ENCODE measurements at places on chromosomes 3 and 15.

GRCh38 chr3:173502983-173503568, 105.5 kb downstream of the NLGN1 start:
- DNase-seq: no peak

GRCh38 chr3:50658416-50658815, 16.3 kb upstream of the DOCK3 start:
- no peak for DNase-seq

- no peak for DNase-seq
Observed at GRCh38 chr3:157844800-157845565, 261.2 kb downstream of the SHOX2 start.

DNA sequence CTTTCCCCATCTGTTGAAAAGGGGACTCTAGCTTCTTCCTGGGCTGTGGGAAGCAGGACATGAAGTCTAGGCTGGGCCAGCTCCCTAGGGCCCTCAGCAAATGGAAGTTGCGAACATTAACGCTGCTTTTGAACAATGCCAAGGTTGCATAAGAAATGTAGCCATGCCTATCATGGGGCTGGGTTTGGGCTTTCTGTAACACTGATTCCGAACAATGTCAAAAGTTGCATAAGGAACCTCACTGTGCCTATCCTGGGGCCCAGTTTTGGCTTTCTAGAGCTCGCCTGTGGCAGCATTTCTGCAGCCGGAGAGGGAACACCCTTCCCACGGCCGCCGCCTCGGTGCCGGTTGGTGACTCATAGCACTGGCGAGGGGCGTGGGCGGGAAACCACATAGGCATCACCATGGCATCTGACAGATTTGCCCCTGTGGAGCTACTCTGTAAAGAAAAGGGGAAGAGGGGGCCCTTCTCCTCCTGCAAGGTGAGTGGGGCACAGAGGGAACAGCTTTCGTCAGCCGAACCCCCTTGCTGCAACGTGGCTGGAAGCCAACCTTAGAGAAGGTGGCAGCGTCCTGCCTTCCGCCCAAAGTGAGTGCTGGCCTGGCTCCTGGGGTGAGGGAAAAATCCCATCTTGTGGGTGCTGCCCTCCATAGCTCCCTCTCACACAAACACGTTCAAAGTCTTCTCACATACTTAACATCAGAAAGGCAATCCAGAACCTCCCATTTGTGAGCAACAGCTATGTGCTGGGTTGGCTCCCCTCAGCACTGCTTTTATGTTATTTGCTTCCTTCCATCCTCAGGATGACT, 46.6 kb upstream of the ATP2B2 start:
- DNase-seq: peak; percentile 69

DNA sequence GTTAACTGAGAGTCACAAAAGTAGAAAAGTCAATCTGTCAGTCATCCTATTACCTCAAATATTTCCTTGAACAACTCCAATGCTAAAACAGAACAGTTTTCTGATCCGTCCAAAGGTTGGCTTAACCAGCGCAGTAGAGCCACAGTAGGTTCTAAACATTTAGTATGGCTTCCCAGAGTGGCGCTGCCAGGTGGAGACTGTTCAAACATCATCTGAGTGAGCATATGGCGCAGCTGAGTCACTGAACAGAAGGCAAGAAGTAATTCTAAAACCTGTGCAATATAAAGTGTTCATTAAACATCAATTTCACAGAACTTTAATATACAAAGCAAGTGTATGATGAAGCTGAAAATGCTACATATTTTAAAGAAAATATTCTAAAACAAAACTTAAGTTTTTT, 19.9 kb downstream of the CIP2A start:
- DNase-seq: no peak

DNA sequence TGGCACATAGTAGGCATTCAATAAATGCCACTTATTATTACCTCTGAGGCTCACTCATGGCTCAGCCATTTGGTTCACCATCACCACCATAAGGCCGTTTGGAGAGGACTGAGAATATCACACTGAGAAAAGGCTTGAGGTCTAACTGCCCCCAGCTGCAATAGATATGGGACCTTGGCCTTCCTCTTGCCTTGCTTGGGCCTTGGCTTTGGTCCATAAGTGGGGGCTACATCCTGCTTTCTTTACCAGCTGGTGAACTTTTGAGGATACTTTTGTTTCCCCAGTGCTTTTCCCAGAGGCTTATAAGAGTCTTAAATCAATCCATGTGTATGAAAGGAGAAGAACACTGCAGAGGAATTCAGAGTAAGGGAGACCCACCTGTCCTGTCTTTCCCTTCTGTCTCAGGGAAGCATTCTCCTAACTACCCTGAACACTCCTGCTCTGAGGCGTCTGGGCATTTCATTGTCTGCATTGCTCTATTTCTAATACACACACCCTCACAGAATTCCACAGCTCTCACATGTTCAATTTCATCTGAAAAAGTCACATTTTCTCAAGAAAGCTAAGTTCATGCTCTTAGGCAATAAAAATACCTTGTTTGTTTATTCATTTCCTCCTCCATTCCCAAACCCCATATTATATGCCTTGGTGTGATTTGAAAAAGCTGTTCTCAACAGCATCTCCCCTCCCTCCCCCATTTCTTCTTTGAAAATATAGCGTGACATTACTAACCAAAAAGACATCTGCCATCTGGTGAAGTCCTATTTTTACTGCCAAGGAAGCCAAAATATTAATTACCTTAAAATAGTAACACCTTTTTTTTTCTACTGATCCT, 22.5 kb upstream of the KCNMB2 start:
- DNase-seq: no peak

GRCh38 chr3:72401005-72401545, 447.2 kb downstream of the SHQ1 start:
- DNase-seq: no peak

- DNase-seq: no peak
Observed at GRCh38 chr15:57503911-57504598, 87.6 kb upstream of the MYZAP start.

GRCh38 chr15:29410338-29410737, 140.7 kb upstream of the NSMCE3 start:
- no peak for DNase-seq

GRCh38 chr3:135131290-135131689, 336.2 kb downstream of the EPHB1 start:
- no peak for DNase-seq

DNA sequence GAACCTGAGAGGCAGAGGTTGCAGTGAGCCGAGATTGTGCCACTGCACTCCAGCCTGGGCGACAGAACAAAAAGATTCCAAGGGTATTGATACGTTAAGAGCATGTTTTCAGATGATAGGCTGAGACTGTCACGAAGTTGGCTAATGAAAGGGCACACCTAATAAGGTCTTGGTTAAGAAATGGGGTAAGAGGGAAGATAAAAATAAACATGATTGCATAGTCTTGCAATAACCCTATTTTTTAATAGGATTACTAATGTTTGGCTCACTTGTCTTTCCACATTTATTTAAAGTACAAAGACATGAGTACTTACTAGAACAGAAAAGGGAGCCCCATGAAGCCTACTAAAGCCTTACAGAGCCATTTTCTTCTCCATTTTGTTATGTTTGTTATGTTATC, 109.0 kb downstream of the FRMD4B start:
- DNase-seq: no peak

DNA sequence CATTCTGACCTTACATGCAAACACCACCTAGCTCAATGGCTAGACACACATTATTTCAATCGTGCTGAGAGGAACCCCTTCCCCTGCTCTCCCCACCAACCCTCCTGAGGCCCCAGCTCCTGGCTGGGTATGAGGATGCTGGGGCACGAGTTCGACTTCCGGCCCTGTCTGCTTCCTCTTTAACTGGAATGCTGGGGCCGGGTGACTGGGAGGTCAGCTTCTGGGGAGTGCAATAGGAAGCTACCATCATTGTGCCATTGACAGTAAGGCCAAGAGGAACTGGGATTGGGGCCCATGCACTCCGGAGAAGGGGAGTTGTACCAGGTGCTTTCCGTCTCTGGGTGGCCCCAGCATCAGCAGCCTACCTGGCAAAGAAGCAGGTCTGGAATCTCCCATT, 15.6 kb upstream of the TLE3 start:
- DNase-seq: no peak

- DNase-seq: no peak
Observed at GRCh38 chr3:55013145-55013925, 85.5 kb upstream of the LRTM1 start.

GRCh38 chr3:183144363-183144762, 18.2 kb downstream of the LAMP3 start:
- DNase-seq: no peak

- no peak for DNase-seq
Observed at GRCh38 chr3:72702997-72703396, 145.2 kb downstream of the SHQ1 start.

GRCh38 chr3:51389423-51390183, 1.5 kb upstream of the RBM15B start:
- DNase-seq: no peak

DNA sequence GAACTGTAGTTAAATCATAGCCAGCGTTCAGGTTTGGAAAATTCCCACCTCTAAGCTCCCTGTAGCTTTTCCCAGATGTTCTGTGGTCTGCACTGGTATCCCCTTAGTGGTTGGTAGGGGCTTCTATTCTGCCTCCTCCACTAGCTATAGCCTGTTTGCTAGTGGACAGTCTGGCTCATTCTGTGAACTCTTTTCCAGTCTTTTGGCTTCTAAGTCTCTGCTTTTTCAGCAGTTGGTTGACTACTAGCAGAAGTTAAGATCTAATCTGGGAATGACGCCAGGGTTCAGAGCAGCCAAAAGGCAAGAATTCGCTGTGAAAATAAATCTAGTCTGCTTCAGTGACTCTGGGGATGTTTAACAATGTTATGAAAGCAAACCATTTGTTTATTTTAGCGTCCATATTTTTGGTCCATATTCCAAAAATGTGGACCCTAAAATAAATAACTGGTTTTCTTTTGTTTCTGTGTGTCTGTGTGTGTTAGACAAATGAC, 73.7 kb upstream of the WDR72 start:
- no peak for DNase-seq

DNA sequence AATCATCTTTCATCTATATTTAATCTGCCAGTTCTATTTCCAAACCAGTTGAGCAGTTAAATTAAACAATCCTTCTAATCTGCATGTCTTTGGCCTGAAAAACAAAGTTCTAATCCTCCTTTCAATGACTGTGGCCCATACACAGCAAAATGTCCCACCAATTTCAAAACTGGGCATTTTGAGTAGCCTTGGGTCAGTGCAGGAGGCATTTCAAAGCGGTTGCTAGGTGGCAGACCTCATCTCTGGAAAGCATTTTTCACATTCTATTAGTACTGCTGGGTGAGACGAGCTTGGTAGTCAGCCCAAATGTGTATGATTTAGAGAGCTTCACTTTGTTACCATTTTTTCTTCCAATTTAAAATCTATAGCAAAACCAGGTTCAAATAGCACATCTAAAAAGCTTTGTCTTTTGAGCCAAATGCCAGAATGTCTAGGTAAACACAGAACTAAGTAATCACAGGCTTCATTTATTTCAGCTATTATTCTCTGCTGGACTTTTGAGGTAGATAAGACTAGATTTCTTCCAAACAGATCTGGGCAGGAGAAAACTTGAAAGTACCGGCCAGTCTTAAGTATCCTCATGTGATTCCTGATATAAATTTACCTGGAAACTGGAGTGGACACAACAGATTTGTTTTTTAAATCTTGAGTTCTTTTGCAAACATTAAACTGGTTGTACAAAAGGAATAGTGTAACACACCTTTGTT, 8.9 kb upstream of the ARHGEF26 start:
- no peak for DNase-seq

GRCh38 chr15:64503640-64504039, 43.3 kb downstream of the ZNF609 start:
- no peak for DNase-seq

DNA sequence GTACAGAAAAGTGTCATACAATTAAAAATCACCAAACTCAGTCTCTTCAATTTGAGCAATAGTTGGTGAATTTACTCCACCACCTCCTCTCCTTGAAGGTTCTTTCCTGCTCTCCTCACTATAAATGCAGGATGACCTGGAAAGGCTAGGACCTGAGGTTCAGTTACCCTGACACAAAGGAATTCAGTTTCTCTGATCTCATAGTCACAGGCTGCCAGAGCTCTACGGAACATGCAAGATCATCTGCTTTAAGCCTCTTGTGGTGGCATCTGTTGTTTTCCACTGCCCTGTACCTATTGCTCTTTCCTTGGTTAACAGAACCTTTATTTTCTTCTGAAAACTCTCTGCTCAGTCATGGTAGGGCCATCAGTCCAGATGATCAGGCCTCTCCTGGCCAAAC, 4.9 kb upstream of the TP63 start:
- DNase-seq: no peak

- DNase-seq: no peak
Observed at GRCh38 chr3:107882881-107883280, 207.9 kb downstream of the CD47 start.

DNA sequence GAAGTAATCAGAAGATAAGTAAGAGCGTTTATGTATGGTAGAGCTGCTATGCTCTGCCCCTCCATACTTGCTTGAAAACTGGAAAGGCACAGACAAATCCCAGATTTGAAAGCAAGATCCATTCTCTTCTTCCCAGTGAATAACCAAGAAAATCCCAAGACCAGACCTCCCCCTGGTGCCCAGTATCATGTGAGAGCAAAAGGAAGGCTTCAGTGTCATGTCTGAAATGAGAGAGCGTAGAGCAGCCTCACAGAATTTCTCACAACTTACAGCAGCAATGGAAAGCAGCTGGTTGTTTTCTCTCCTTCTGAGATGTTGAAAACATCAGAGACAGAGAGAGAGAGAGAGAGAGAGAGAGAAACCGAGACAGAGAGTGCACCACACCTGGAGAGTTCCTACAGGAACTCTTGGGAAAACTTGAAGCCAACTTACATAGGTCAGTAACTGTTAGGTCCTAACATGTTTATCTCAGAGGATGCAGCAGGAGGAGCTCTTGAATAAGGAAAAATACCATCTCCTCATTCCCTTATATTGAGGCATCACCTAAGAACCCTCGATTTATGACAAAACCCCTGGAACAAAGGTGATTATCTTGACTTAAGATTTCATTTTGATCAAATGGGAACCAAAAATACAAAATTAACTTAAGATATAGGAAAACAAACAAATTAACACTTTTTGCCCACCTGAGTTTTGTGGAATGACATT, 273.3 kb downstream of the NSUN3 start:
- DNase-seq: no peak

GRCh38 chr15:57708047-57708446, 1.5 kb downstream of the POLR2M start:
- no peak for DNase-seq

DNA sequence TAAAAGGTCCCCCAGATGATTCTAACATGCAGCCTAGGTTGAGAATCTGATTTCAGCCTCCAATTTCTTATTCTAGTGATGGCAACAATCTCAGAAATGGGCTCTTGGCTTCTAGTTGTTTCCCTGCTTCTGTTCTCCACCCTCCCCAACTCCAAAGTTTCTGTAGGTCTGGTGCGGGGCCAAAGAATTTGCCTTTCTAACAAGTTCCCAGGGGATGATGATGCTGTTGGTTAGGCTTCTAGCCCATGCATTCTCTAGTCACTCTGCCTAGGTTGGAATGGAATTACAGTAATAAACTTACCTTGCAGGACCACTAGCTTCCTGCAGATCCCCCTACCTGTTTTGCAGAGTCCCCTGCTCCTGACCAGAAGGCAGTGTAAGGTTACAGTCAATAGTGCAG, 103.2 kb upstream of the PPP2R3A start:
- no peak for DNase-seq
